ENCODE measurements at places on chromosomes 13 and 19.
A peak's percentile ranks its signal among the peaks of the same experiment; 100 is the strongest.

DNA sequence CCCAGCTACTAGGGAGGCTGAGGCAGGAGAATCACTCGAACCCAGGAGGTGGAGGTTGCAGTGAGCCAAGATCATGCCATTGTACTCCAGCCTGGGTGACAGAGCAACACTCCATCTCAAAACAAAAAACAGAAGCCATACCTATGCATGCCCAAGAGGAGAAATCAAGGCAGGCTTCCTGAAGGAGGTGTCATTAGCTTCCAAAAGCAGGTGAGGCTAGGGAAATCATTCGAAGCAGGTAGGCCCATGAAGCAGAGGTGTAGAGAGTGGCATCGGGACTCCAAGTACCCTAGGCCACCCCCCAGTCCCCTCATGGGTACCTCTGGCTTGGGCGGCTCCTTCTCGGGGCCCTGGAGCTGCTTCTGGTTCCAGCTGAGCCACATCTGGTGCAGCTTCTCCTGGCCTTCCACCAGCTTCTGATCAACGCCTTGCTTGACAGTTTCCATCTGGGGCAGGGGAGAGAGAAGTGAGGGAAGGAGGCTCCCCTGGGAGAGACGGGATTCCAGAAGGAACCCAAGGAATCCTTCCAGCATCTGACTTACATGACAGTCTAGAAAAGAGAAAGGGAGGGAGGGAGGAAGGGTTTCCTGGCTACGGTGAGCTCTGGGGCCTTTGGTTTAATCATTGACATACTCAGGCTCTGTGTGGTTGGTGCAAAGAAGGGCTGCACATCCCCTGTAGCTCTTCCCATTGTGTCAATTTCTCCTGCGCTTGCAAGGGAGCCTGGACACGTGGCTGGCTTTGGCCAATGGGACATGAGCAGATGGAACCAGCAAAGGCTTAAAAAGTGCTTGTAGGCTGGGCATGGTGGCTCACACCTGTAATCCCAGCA lies 13.1 kb upstream of the TICAM1 start:
- DNase-seq, result no peak

GRCh38 chr13:101331731-101332130 lies 84.6 kb downstream of the NALCN start:
- no peak for DNase-seq

- DNase-seq, result no peak
Measured at GRCh38 chr13:23547000-23547590, 23.1 kb upstream of the TNFRSF19 start.

- DNase-seq, result no peak
Measured at GRCh38 chr13:30832377-30832776, 73.7 kb upstream of the MEDAG start.

GRCh38 chr19:28446511-28446910 lies 766.4 kb downstream of the UQCRFS1 start:
- DNase-seq, result no peak

- DNase-seq, result no peak
Measured at GRCh38 chr13:64066711-64067110, 2651.1 kb upstream of the PCDH20 start.

- DNase-seq, result no peak
Measured at GRCh38 chr19:4010808-4011110, 3.2 kb downstream of the PIAS4 start.

GRCh38 chr19:938233-938923 lies 12.5 kb downstream of the ARID3A start:
- no peak for DNase-seq

GRCh38 chr19:6806488-6806887 lies 34.0 kb downstream of the VAV1 start:
- DNase-seq, result no peak

- no peak for DNase-seq
Measured at GRCh38 chr13:20118268-20119140, 42.3 kb downstream of the GJA3 start.

GRCh38 chr13:24822640-24823039 lies 58.7 kb downstream of the RNF17 start:
- DNase-seq, result no peak

- no peak for DNase-seq
Measured at GRCh38 chr19:46537136-46538097, 41.8 kb upstream of the PNMA8B start.

DNA sequence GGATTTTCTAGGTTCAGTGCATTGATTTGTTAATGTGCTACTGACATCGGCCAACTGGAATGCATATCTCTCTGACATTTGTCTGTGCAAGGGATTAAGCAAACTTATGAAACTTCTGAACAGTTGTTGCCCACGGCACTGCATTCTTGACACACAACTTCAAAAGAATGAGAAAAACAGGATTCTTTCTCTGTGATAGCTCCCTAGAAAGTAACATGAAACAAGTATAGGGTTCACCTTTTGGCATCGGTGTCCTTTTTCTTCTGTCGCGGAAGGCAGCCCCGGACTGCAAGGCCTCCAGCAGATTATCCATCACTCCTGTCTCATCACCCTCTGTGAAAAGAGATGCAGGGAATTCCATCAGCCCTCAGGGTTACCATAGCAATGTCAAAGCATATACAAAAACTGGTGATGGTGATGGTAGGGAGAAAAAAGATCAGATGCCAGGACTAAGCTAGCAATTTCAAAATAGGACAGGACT lies 389.2 kb downstream of the DIAPH3 start:
- DNase-seq, result peak; percentile 63

DNA sequence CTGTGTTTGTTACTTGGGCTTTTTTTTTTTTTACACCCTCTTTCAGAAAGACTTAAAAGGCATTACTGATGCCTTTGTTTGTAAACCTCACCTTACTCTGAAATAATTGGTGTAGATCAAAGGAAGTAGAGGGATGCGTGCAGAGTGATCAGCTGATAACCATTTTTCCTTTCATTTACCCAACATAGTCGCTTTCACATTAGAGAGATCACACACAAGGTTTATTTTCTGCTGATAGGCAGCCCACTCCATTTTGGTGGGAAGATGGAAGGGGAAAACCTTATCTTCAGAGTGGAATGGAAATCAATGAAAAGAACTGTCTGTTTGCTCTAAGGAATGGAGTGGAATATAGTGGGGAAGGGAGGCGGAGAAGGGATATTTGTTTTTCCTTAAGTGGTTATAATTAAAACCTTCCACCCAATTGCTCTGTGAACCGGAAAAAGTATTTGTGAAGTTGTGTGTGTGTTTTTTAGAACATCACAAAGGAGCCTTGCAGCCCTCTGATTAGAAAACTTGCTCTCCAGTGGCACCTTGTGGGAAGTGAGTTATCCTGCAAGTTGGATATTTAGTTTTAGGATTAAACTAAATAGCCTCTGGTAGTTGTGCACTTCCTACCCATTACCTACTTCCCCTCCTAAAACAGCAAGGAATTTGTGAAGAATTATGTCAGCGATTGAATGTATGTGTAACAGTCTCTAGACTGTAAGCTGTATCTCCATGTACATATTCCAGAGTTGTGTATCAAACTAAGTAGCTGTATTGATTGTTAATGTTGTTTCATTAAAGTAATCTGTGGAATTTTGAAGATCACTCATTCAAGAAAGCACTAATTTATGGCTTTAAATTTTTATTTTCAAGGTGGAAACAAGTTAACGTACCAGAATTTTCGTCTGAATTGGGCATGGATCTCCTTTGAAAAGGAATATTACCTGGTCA lies 76.8 kb downstream of the FREM2 start:
- DNase-seq, result peak; percentile 0

- no peak for DNase-seq
Measured at GRCh38 chr19:45529420-45529785, 22.1 kb downstream of the VASP start.

- no peak for DNase-seq
Measured at GRCh38 chr13:104296286-104296685, 1230.1 kb upstream of the SLC10A2 start.

- DNase-seq, result no peak
Measured at GRCh38 chr13:26956522-26957142, 196.0 kb upstream of the GPR12 start.

- DNase-seq, result no peak
Measured at GRCh38 chr19:57668635-57669034, at the start of gene ZSCAN4. Gene ZSCAN4 (plus strand): TSS chr19:57668935. CDS start chr19:57676146, 7,211 bp downstream.

GRCh38 chr13:73991384-73991783 lies 142.8 kb downstream of the KLF12 start:
- no peak for DNase-seq

DNA sequence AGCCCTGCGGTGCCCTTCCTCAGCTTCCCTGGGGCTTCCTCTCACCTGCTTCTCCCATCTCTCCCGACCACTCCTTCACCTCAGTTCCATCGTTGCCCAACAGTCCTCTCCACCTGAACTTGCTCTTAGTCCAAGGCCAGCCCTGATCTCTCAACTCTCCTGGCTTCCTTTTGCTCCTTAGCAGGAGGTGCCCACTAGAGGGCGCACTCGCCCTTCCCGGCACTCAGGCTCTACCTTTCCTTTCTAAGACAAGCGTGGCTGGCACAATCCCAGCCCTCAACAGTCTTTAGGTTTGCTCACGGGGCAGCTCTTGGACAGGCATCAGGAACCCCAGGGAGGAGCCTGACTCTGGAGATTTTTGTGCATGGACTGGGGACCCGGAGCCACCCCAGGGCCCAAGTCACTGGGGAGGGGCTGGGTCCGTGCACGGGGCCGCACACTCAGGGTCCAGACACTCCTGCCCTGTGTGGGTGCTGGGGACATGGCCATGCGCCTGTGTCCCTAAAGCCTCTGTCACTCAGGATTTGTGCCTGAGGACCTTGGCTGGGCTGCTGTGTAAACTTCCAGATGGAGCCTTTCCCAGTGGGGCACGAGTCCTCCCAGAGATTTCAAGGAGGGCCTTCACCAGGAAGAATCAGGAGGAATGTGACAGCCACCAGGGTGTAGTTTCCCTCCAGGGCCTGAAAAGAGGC lies 12.1 kb upstream of the CEACAM8 start:
- no peak for DNase-seq

- peak; percentile 0 for DNase-seq
Measured at GRCh38 chr13:21330126-21330861, 128.8 kb downstream of the ZDHHC20 start.
